ENCODE measurements at places on chromosomes 6 and 20.

DNA sequence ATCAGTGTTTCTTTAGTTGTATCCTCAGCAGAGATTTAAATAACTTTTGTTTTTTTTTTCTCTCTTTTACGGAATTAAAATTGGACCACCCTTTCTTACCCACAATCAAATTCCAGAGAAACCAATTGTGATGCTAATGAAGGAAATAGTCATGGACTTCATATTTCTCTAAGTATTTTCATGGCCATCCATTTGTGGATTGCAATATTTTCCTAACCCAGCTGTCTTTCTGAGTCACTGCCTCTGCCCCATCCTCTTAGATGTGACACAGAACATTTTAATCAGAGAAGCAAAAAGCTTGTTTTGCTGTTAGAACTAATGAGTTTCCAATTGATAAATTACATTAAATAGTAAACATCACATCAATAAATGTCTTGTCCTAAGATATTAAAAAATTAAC, 405.5 kb upstream of the ADGRB3 start:
- DNase-seq, result no peak

- DNase-seq, result no peak
Measured at GRCh38 chr6:15653581-15653980, 9.2 kb downstream of the DTNBP1 start.

DNA sequence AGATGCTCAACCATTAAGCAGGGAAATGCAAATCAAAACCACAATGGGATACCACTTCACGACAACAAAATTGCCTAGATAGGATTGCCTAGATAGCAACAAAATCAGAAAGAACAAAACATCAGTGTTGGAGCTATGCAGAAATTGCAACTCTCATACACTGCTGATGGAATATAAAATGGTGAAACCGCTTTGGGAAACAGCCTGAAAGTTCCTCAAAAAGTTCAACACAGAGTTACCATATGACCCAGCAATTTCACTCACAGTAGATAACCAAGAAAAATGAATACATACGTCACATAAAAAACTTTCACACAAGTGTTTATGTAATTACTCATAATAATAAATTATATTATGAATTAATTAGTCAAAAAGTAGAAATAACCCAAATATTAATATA, 78.3 kb downstream of the MAFB start:
- no peak for DNase-seq

DNA sequence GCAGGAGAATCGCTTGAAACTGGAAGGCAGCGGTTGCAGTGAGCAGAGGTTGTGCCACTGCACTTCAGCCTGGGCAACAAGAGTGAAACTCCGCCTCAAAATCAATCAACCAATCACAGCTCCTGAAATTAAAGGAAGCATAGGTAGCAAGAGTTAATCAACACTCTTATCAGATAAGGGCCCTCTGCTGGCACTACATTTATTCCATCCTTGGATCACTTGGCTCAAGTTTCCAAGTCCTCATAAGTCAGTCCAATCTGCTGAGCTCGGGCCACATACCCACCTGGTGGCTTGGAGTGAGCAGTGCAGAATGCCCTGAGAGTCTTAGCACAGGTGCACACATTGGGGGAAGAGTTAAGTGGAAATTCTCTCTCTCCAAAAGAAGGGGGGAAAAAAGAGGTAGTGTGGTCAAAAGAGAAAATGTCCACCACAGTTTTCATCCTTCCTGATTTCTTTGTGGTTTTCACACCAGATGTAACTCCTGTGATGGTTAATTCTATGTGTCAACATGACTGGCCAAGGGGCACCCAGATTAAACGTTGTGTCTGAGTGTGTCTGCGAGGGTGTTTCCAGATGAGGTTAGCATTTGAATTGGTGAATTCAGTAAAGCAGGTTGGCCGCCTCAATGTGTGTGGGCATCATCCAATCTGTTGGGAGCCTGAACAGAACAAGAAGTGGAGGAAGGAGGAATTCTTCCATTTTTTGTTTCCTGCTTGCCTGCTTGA, 14.2 kb upstream of the FAM8A1 start:
- no peak for DNase-seq

DNA sequence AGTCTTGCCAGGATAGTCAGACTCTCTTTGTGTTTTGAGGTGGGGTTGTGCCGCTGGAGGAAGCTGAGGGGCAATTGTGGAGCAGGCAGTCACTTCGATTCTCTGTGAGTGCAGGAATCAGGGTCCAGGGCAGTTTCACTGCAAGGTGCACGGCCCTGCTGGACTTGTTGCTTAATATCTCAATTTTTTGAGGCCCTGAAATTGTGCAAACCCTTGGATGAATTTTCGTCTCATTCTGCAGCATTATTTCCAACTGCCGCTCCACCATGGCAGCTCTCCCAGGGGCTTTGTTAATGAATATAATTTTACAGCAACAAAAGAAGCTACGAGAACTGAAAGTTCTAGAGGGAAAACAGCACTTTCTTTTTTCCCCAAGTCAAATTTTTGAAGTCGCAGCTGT, 531.9 kb downstream of the QKI start:
- DNase-seq, result no peak

- DNase-seq, result no peak
Measured at GRCh38 chr6:141510803-141511202, 621.9 kb upstream of the GJE1 start.

GRCh38 chr6:144898741-144899140, 613.6 kb downstream of the UTRN start:
- DNase-seq, result no peak

DNA sequence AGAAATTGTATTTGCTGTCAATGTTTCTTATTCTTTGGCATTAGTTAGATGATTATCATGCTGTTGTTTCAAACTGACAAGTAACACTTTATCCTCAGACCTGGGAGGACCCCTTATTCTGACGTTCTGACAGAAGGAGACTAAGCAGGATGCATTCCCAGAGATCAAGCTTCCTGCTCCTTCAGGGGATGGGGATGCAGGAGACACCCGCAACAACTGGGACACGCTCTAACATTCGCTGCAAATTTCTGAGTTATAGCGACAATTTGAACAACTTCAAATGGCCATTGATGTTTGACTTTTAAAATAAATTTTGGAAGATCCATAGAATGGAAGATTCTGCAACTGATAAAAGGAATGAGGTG, 69.0 kb upstream of the ZNF184 start:
- DNase-seq, result no peak

GRCh38 chr6:159878341-159878740, 12.4 kb upstream of the MAS1 start:
- DNase-seq, result no peak

GRCh38 chr6:155143029-155143577, 120.7 kb upstream of the CLDN20 start:
- DNase-seq, result no peak

- no peak for DNase-seq
Measured at GRCh38 chr6:84512391-84512790, 252.0 kb downstream of the TBX18 start.

DNA sequence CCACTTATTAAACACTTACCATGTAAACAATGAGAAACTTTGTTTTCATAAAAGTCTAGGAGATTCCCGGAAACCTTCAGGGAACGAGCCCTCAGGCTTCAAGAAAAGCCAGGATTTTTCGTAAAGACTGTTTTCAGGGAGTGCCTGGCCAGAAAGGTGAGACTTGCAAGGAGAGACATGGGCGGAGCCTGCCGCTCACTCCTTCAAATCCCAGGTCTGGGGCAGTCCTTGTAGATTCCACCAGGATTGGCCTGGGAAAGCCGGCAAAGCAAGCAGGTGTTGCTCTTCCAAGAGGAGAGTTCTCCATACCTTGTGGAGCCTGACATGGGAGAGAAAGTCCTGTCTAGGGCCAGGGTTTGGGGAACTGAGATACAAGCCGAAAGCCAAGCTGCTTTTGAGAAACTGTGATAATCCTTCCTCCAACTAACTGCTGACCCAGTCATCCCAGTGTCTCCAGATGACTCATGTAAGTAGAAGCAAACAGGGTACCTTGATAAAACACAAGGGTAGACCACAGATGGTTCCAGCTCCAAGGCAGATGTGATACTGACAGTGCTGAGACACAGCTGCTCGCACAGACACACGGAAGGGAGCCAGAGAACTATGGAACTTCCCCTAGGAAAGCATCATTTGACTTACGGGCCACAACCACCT, 69.4 kb upstream of the NAA20 start:
- DNase-seq, result no peak

- no peak for DNase-seq
Measured at GRCh38 chr20:57985278-57985677, 243.2 kb downstream of the ANKRD60 start.

DNA sequence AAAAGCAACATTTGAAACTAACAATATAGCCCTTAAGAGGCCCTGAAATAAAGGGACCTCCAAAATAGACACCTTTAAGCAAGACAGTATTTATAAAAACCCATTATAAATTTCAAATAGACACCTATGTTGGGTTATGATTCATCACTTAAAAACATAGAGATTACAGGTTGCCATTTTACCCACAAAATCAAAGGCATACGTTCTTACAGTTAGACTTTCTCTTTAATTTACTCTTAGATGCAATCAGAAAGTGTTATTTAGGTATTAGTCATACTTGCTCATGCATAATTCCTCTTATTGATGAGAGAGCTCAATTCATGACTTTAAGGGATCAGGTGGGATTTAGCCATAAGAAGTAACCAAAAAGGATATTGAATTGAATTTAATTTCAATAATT, 51.5 kb upstream of the TMEM200A start:
- no peak for DNase-seq

DNA sequence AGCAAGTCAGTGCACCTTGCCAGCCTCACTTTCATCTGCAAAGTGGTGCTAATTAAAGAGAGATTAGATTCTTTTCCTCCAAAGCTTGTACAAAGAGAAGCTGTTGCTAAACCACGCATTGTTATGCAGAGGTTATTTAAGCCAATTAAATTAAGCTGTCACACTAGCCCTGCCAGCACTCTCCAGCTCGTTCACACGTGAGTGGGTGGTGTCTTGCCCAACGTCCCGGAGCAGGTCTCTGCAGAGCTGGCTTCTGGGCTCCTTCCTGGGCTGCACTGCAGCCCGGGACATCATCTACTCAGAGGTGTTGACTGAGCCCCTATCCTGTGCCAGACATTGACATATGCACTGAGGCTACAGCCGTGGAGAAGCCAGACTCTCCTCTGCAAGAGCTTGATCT, 401.6 kb upstream of the SULF2 start:
- no peak for DNase-seq

- no peak for DNase-seq
Measured at GRCh38 chr6:10991115-10991514, 53.0 kb downstream of the ELOVL2 start.

DNA sequence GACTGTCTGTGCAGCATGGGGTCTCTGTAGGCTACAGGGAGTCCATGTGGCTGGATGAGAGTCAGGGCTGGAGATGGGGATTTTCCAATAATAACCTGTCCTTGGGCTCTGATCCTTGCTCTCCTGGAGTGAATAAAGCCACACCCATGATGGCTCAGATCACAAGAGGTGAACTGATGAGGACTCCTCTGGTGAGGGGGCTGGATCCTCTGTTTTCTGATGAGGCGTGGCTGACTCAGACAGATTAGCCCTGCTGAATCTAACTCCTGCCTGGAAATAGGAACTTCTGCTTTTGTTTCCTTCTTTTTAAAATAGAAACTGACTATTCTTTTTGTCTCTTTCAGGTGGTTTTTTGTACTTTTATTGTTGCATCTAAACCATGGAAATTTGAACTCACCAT, 27.0 kb downstream of the CST9L start:
- DNase-seq, result no peak

- peak; percentile 24 for DNase-seq
Measured at GRCh38 chr6:17580518-17581048, 19.5 kb upstream of the FAM8A1 start.

- DNase-seq, result peak; percentile 7
Measured at GRCh38 chr6:72522735-72523141, 99.1 kb upstream of the KCNQ5 start.

- no peak for DNase-seq
Measured at GRCh38 chr6:136901212-136901784, 20.8 kb upstream of the SLC35D3 start.

DNA sequence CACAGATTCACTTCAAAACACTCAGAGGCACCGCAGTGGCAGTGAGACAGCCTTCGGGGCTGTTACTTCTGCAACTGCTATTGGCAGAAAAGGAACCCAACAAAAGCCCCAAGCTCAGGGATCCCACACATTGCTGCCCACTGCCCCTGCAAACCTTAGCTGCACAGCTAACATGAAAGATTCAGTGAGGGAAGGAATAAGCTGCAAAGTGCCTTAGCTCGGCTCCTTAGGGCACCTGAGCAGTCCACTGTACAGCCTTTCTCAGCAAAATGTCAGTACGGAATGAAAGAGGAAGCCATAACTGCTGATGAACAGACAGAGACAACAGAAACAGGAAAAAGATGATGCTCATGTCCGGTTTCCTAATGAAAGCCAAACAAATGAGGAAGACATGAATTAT, 179.7 kb upstream of the SHLD1 start:
- no peak for DNase-seq

GRCh38 chr6:9204171-9204570, 768.8 kb upstream of the SLC35B3 start:
- DNase-seq, result no peak

GRCh38 chr6:154909821-154910220, 85.3 kb upstream of the TIAM2 start:
- DNase-seq, result no peak

DNA sequence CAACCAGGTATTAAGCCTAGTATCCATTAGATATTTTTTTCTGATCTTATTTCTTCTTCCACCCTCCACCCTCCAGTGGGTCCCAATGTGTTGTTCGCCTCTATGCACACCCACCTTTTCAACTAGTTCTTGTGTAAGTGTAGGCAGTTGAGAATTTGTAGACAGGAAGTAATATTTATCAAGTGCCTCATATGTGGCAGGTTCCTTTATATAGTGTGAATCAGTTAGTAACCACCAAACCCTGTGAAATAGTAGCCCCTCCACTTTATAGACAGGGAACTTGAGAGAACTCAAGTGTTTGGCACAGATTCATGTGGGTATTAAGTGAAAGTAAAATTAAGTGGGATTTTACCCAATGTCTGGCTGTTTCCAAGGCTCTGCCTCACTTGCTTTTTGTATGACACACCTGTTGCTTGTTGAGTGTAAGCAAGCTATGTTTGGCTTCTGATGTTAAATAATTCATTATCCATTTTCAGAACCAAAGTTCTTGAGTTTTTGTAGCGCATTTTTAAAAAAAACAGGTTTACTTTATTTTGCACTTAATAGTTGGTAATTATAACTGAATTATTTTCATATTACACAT, 24.8 kb downstream of the AFDN start:
- DNase-seq, result no peak

GRCh38 chr20:43318755-43319297, 129.1 kb upstream of the PTPRT start:
- DNase-seq, result no peak

DNA sequence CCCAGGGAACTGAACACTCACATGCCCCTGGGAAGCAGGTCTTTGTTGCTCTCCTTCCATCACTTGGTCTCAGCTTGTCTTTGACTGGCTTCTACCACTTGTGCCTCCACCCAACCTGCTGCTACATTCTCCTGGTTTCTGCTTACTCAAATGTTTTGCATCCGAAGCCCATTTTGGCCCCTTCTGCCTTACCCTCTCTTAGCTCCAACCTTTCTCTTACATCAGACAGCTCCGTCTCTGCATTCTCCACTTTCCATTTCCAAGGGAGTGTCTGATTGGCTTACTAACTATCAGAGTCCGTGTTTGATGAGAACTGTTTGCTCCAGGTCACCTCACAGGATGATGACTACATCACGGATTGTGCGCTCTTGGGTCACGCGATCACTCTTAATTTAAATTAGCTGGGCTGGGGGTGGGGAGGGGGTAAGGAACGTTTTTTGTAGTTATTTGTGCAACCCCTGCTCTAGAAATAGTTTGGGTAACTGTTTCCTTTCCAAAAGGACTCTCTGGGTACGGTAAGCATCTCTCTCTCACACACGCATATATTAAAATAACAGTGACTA, 844 bp upstream of the ABRACL start:
- peak; percentile 59 for DNase-seq
